Progenitor cell of endocrine pancreas (in vitro differentiated cells): ENCODE measurements at places on chromosomes 7 and 10. TPM values are rescaled to one million over a fixed set of nuclear protein-coding genes. Genes with fewer than 3 reads are reported as not detected.

DNA sequence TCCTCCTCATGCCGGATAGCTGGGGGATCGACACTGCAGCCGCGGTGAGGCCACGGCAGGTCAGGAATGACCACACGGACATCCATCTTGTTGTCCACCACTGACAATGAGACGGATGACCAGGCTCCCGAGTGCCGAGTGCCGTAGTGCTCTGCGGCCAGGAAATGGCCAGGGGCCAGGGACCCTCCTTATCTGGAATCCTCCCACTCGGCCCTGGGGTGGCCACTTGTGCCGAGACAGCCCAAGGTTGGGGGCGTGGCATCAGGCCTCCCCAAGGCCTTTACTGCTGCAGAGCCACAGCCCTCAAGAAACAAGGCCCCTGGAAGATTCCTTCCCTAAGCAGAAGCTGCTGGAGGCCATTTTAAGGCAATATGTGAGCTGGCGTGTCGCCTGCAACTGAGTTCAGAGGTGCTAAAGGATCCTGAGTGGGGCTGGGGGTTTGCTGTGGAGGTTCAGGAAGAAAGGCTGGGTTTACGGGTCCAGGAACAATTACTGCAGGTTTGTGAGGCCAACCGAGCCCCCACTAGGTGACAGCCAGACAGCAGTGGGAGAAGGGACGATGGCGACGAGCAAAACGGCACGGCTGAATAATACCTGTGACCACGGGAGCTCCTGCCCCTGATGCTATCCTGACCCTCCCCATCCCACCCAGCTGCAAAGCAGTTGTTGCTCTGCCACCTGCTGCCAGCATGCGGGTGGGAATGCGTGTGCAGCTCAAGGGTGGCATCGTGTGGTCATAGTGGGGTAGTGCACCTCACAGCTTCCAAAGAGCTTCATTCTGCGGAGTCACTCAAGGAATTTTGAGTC, 31.6 kb upstream of the LEP start:
- H3K27ac ChIP-seq = no peak overlapping the region
- peaks cover 54% of the 10 kb centered on the region for H3K27me3 ChIP-seq
- peaks cover 2% of the 10 kb centered on the region for H3K4me1 ChIP-seq

GRCh38 chr10:54063514-54063913, 737.5 kb downstream of the PCDH15 start:
- no peaks in the 10 kb centered on the region for H3K27me3 ChIP-seq
- no peaks in the 10 kb centered on the region for H3K36me3 ChIP-seq
- no peak overlapping the region for H3K4me3 ChIP-seq
- H3K27ac ChIP-seq = no peak overlapping the region
- peaks cover 5% of the 10 kb centered on the region for H3K4me1 ChIP-seq

GRCh38 chr7:6026820-6027311, 4.3 kb upstream of the ANKRD61 start:
- no peaks in the 10 kb centered on the region for H3K27me3 ChIP-seq
- H3K27ac ChIP-seq = no peak overlapping the region
- no peak for DNase-seq
- H3K36me3 ChIP-seq = peaks cover 46% of the 10 kb centered on the region
- no peaks in the 10 kb centered on the region for H3K4me1 ChIP-seq
- H3K4me3 ChIP-seq = no peak overlapping the region

- H3K27ac ChIP-seq = no peak overlapping the region
- peaks cover 51% of the 10 kb centered on the region for H3K4me1 ChIP-seq
- H3K27me3 ChIP-seq = no peaks in the 10 kb centered on the region
- H3K4me3 ChIP-seq = no peak overlapping the region
Measured at GRCh38 chr10:103791858-103792257, 63.5 kb downstream of the SH3PXD2A start.

- no peaks in the 10 kb centered on the region for H3K36me3 ChIP-seq
- DNase-seq = no peak
- peaks cover 11% of the 10 kb centered on the region for H3K27me3 ChIP-seq
- H3K27ac ChIP-seq = no peak overlapping the region
- peaks cover 5% of the 10 kb centered on the region for H3K4me1 ChIP-seq
Measured at GRCh38 chr10:58064714-58065528, 202.8 kb downstream of the IPMK start.

DNA sequence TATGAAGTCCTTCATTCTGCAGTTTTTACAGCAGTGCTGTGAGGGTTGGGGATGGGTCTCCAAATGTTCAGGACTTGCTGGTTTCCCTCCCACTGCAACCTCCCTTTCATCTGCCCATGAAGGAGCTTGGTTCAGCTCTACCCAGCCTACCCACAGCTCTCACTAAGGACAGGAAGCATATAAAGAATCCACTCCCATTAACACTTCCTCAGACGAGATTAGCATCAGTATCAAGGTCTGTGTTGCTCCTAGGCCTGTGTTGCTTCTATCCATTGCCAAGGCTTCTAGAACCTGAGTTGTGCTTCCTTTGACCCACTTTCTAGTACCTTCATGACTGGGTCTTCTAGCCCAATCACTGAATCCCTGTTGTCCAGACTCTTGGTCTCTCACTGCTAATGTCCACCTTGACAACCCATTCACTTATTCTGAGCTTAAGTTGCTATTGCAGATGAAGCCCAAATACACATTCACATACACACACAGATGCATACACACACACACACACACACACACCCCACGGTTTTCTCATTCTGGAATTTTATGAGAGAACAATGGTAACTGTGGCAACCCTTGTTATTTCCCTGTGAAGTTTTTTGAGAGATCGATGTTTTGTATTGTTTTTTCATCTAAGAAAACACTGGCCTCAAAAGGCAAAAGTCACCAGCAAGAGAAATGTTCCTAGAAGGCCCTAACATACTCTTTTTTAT, 248.1 kb downstream of the MTERF1 start:
- no peaks in the 10 kb centered on the region for H3K27me3 ChIP-seq
- peak overlapping the region; percentile 73 for H3K27ac ChIP-seq
- DNase-seq = no peak
- no peaks in the 10 kb centered on the region for H3K36me3 ChIP-seq
- no peak overlapping the region for H3K4me3 ChIP-seq

DNA sequence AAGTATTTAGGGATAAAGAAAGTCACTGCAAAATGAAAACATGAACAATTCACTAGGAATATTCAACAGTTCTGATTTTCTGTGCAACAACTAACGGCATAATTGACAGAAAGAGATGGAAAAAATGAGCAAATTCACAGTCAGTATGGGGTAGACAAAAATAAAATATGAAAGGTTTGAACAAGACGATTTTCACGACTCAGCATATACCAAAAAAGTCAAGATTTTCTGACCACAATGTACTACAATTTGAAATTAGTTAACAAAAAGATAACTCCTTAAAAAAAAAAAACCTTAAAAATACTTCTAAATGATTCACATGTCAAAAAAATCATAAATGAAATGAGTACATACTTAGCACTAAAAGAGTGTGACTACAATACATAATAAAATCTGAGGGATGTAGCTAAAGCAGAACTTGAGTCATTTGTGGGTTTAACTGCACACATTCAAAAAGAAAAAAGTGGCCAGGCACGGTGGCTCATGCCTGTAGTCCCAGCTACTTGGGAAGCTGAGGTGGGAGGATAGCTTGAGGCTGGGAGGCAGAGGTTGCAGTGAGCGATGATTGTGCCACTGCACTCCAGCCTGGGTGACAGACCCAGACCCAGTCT, 22.6 kb upstream of the MTURN start:
- H3K4me1 ChIP-seq = no peaks in the 10 kb centered on the region
- no peaks in the 10 kb centered on the region for H3K27me3 ChIP-seq
- peaks cover 30% of the 10 kb centered on the region for H3K36me3 ChIP-seq
- no peak for DNase-seq
- no peak overlapping the region for H3K27ac ChIP-seq

DNA sequence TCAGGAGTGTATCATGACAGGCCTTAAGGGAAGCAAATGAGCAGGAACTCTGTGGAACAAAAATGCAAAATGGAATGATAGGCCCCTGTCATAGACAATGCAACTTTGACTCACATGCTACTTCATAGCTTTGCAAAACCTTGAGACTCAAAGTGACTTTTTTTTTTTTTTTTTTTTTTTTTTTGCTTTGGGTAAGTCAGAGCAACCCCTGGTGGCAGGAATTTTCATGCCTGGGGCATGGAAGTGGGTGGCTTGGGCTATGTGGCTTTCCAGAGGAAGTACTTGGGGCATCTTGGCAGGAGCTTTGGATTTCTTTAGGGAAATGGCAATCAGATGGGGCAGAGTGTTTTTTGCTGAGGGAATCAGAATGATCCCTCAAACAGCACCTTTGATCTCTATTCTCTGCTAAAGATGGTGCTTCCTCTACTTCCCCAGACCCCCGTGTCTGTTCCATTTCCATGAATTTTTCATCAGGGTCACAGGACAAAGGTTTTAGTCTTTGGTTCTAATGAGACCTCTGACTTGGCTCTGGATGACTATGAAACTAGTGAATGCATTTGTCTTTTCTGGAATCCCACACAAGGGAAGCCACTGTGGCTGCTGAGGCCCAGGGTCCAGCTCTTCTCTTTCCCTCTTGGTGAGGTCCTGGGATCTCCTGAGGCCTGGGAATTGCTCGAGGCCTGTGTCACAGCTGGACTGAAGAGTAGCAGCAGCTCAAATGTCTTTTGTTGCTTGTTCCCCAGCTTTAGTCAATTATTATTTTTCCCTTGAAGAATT, 62.8 kb downstream of the TACC2 start:
- no peak for DNase-seq
- no peak overlapping the region for H3K4me3 ChIP-seq
- no peak overlapping the region for H3K27ac ChIP-seq
- H3K27me3 ChIP-seq = no peaks in the 10 kb centered on the region

- DNase-seq = no peak
- H3K36me3 ChIP-seq = no peaks in the 10 kb centered on the region
- H3K4me3 ChIP-seq = peak overlapping the region; percentile 66
Measured at GRCh38 chr7:73717025-73717807, 2.3 kb downstream of the STX1A start.

- peaks cover 15% of the 10 kb centered on the region for H3K36me3 ChIP-seq
- H3K27me3 ChIP-seq = no peaks in the 10 kb centered on the region
- DNase-seq = no peak
- peaks cover 41% of the 10 kb centered on the region for H3K4me1 ChIP-seq
- no peak overlapping the region for H3K4me3 ChIP-seq
Measured at GRCh38 chr10:121573538-121573941, 24.7 kb downstream of the FGFR2 start.

- H3K27ac ChIP-seq = no peak overlapping the region
- no peaks in the 10 kb centered on the region for H3K4me1 ChIP-seq
- peaks cover 66% of the 10 kb centered on the region for H3K27me3 ChIP-seq
- H3K4me3 ChIP-seq = no peak overlapping the region
- no peak for DNase-seq
Measured at GRCh38 chr10:100327007-100327717, 2.9 kb downstream of the PKD2L1 start.

DNA sequence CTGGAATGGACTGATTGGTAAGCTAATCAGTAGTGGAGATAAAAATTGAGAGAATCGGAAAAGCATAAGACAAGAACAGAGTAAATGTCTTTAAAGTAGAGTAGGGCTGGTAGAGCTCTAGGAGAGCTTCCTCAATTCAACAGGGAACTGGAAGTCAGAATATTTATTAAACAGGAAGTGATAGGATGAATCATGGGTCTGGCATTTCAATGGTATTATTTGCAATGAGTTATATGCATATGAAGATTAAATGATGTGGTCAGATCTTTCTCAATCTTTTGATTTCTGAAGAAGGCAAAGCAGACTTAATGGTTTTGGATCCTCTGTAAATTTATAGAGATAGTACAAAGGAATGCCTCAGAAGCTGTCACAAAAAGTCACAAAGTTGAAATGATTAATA, 349.0 kb downstream of the HPSE2 start:
- no peaks in the 10 kb centered on the region for H3K36me3 ChIP-seq
- H3K27me3 ChIP-seq = no peaks in the 10 kb centered on the region
- H3K4me3 ChIP-seq = no peak overlapping the region
- H3K4me1 ChIP-seq = no peaks in the 10 kb centered on the region
- DNase-seq = no peak
- H3K27ac ChIP-seq = no peak overlapping the region

- no peaks in the 10 kb centered on the region for H3K27me3 ChIP-seq
- no peak overlapping the region for H3K27ac ChIP-seq
- no peaks in the 10 kb centered on the region for H3K36me3 ChIP-seq
Measured at GRCh38 chr7:13551503-13551902, 438.0 kb downstream of the ETV1 start.

- no peak overlapping the region for H3K4me3 ChIP-seq
- no peaks in the 10 kb centered on the region for H3K36me3 ChIP-seq
- no peak for DNase-seq
- H3K27me3 ChIP-seq = no peaks in the 10 kb centered on the region
- no peaks in the 10 kb centered on the region for H3K4me1 ChIP-seq
Measured at GRCh38 chr7:75872073-75872782, 6.6 kb upstream of the RHBDD2 start.

DNA sequence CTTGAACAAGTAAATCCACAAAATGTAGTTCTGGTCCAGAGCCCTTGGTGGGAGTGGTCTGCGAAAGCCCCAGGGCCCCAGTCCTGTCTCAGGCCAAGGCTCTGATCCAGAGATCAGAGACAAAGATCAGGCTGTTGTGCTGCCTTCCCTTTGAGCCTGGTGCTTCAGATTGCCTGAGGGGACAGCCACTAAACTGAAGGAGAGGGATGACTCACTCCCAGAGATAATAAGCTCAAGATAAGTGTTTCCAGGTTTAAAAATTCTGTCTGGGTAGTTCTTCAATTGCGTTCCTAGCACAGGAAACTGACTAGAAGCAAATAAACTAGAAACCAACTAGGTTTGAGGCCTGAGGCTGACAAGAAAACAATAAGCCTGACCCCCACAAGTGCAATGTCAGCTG, 190.2 kb downstream of the RAMP3 start:
- DNase-seq = no peak
- peaks cover 6% of the 10 kb centered on the region for H3K27me3 ChIP-seq
- H3K36me3 ChIP-seq = no peaks in the 10 kb centered on the region
- H3K4me3 ChIP-seq = no peak overlapping the region
- H3K4me1 ChIP-seq = peaks cover 6% of the 10 kb centered on the region
- no peak overlapping the region for H3K27ac ChIP-seq

The SPDYE5 gene
- total RNA-seq = not detected in 2 replicates

The HOXA13 gene
- not detected in 2 replicates for total RNA-seq

The TLX1 gene
- not detected in 2 replicates for total RNA-seq

The BAIAP2L1 gene
- 32.7 and 34.2 TPM in 2 replicates for total RNA-seq

The DNAH11 gene
- total RNA-seq = 1.0 and 1.6 TPM in 2 replicates

The TRPV6 gene
- 5.7 and 6.2 TPM in 2 replicates for total RNA-seq

The SLC35B4 gene
- 31.6 and 34.2 TPM in 2 replicates for total RNA-seq

The TMEM270 gene
- not detected in 2 replicates for total RNA-seq

The NME8 gene
- total RNA-seq = 0.67 and 2.7 TPM in 2 replicates
